NCI-H2227 treated with DMSO at 0.1 percent for 48 hours (cell line): ENCODE measurements at places on chromosomes 11 and 22.

DNA sequence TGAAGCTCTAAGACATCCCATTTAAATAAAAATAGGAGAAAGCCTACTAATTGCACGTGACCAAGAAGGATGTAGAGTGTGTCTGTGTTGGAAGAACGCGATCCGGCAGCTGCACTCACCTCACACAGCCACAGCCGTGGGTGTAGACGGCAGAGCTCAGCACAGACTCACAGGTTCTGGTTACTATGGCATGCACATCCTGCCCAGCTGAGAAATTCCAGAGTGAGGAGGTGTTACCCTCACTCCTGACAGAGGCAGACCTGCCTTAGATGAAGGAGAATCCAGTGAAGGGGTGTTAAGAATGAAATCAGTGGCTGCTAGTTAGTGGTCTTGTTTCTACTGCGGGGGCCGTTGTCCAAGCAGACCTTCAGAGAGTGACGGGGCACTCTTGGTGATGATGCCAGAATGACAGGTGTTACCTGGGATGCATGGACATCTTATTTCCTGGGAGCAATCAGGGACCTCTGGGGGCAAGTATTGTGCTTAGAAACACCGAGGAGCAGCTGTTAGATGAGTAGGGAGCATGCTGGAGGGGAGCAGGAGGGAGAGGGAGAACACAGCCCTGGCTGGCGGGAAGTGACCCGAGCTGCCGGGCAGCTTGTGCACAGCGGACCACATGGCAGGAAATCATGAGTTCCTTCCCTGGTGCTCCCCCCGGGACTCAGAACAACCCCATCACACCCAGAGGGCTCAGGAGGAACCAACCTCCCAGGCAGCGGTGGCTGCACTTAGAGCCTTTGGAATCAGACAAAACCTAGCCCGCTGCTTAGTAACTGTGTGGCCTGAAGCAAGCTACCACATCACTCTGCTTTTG lies 12.3 kb downstream of the KCNJ5 start:
- DNase-seq: no peak

DNA sequence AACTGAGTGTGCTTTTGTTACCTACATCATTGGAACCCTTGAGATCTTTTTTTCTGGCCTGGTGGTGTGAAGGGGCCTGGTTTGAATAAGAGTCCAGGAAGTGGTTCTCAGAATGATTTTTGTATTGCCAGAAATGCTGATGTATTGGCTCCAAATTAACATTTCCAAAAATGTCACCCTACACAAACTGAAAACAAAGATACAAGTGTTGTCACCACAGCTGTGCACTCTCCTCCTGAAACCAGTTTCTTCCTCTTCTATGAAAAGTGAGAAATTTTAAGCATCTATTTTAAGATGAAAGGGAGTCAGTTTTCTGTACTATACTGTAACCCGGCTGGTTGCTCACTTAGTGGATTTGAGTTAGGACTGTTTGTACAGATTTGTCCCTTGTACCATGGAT lies 218.8 kb downstream of the PGR start:
- no peak for DNase-seq

- no peak for DNase-seq
These were observed 12.8 kb downstream of the NFAM1 start for GRCh38 chr22:42419243-42419881.

- DNase-seq: no peak
These were observed 207.1 kb upstream of the ARHGAP20 start for GRCh38 chr11:110919241-110919922.

DNA sequence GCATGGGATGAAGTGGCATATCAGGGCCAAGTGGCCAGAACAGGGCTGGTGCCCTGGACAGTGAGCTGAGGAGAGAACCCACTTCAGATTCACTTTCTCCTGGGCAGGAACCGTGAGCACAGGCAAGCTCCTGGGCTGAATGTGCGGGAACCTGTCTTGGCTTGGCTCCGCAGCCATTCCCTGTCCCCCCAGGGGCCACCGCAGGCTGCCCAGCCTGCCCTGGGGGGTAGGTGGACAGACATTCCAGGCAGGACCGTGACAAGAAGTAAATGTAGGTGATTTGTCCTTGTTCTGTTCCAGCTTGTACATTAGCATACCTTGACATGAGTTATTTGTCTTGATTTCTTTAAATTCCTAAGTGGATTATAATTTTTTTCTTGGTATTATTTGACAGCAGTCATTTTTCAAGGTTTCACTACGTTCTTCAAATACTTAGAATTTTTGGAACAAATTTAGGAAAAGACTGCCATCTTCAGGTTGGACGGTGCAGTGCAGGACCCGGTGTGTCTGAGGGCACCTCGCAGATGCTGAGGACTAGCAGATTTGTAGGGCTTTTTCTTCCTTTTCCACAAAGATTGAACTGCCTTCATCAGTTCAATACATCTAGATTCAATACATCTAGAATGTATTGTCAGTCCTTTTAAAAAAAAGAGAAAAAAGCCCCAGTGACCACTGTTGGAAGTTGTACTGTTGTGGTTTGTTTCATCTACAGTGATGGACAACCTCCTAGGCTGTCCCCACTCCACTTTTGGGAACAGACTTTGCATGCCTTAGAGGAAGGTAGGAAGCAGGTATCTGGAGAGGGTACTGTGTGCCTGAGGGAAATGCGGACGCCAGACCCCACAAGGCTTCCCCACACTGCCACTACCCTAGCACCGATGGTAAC lies 115.1 kb upstream of the RASSF10 start:
- peak; percentile 54 for DNase-seq

DNA sequence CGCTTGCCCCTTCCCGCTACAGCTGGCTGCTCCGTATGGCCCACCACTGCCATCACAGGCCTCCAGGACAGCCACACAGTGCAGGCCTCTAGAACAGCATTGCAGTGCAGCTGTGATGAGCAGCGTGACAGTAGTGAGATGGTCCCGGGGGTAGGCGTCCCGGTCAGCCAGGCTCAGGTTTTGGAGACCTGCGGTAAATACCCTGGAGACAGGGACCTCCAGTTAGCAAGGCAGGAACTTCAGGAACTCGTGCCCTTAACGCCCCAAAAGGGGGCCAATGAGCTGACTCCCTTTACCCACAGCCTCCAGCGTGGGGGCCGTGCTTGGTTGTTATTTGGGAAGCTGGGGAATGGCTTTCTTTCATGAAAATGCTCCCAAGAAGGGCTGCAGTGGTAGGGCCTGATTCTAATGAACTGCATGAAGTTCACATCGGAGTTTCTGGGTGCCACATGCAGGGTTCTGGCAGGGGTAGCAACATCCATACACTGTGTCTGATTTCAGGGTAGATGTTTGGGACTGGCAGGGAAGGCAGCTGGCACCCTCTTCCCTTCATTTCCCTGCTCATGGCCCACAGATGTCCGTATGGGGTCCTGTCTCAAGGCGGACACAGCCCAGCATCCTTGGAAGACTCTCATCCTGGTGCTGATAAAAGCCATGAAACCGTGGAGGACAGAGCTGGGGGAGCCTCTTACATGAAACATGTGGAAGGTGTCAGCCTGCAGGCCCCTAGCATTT lies 440.5 kb downstream of the TBC1D22A start:
- no peak for DNase-seq

GRCh38 chr11:792873-793272 lies 3.0 kb upstream of the CEND1 start:
- DNase-seq: no peak

DNA sequence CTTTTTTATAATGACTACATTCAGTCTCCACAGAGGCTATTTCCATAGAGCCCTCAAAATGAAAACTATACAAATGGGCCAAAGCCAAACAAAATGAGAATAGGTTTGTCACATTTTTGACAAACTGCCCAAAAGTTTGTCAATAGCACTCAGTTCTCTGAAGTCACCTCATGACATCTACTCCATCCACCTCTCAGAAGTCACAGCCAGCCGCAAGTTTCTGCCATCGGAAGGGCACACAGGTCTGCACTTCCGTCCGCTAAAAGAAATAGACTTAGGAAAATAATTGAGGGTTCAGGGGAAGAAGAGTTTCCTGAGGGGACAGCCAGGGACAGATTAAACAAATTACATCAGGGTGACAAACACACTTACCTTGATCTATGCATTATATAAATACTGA lies 55.4 kb upstream of the JAM3 start:
- no peak for DNase-seq

- DNase-seq: no peak
These were observed 729 bp upstream of the CHKB start for GRCh38 chr22:50583294-50583861.

- DNase-seq: no peak
These were observed 41.5 kb upstream of the MYEOV start for GRCh38 chr11:69252490-69252837.

GRCh38 chr11:19453651-19454257 lies 213.0 kb upstream of the E2F8 start:
- no peak for DNase-seq

DNA sequence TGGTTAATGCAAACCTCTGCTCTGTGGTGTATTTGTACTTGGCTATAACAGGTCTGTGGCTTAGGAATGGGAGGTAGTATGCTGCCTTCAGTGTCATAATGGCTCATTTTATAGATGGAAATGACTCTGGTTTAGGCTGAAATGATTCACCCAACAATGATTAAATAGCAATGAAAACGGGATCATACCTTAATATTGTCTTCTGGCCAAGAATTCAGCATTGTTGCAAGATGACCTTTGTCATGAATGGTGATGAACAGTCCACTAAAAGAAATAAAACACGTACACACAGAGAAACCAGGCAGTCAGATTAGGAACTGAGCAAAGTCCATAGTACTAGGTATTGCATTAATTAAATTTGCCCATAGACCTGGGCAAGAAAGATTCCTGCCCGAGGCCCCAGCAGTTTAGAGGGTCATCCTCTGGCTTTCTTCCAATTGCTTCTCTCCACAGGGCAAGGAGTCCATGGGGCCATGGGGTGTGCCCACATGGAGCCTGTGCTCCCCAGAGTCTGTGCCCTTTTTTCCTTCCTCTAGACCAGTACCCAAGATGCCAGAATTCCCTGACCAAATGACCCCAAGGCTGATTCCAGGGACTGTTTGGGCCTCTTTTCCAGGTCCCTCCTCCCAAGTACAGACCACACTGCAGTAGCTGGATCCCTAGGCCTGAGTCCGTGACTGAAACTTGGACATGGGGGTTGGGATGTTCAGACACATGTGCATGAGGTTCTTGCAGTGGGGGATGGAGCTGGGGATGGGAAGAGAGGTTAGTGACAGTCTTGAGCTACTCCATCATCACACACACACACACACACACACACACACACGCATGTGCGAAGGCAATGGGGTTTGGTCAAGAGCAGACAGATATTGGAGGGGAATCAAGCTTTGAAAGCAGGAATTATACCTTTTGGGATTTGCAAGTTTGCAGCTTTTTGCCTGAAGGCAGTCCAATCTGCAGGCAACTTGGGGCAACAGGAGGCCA lies 134.2 kb downstream of the CCDC81 start:
- no peak for DNase-seq

GRCh38 chr11:23280088-23280487 lies 419.8 kb upstream of the CCDC179 start:
- DNase-seq: no peak

DNA sequence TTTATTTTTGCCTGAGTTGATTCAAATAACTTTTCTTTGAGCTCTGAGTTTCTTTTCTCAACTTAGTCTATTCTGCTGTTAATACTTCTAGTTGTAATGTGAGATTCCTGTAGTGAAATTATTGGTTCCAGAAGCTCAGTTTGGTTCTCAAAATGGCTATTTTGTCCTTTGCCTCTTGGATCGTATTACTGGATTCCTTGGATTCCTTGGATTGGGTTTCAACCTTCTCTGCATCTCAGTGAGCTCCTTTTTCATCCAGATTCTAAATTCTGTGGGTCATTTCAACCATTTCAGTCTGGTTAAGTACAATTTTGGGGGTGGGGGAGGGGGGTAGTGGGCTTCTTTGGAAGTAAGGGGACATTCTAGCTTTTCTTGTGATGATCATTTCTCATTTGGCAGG lies 341.1 kb upstream of the CNTN5 start:
- no peak for DNase-seq

- no peak for DNase-seq
These were observed 11.5 kb downstream of the CLMP start for GRCh38 chr11:123183391-123184099.

DNA sequence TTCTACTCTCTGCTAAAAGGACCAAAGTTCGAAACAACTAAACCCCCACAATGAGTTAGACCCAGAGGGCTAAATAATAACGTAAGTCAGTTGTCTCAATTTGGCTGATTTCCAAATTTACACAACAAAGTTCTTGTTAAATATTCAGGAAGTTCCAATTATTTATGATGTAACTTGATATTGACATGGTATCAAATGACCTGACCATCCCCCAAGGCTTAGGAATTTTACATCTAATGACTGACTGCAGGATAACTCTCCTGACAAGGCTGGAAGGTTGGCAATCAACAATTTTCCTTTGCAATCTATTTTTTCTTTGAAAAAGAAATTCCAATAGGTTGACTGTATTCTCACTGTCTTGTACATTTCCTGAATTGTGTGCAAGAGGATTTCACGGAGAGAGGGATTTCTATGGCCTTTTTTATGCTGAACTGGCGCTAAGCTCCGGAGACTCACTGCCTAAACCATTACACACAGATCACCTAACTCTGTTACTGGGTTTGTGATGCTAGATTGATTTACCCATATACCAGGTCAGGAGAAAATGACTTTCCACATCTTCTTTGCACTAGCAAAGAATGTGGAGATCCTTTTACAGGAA lies 9.6 kb upstream of the CDON start:
- no peak for DNase-seq

- DNase-seq: peak; percentile 29
These were observed 537.1 kb downstream of the INSC start for GRCh38 chr11:15651816-15652215.

DNA sequence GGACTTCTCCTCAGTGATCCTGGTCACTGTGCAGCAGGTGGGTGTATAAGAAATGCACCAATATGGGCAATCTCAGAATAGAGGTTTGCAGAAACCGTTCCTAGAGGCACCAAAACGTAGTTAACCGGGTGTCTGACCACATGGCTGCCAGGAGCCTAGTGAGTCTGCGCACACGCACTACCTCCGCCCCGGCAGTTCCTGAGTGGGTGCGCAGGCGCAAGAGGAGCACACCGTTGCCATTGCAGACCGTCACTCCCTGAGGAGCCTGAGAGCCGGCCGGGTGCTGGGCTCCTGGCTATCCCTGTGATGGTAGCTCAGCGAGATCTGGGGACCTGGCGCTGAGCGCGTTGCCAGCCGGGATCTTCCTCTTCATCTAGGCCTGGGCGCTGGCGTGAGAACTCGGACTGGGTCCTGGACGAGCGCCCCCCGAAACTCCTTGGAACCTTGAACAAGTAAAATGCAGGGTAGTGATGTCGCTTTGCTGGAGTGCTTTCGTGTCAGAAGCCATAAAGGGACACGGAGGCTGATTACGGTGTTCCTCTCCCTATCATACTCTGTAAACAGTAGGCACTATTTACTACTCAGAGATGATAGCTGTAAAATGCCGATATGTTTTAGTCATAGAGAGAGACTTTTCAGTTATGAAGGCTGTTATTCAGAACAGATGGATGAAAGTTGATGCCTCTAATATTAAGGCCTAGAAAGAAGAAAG lies at the start of gene MS4A13:
TSS of gene MS4A13 (plus strand) at position 249 of the 712 bp plus-strand sequence. CDS start 2,692 bp downstream, outside the sequence.
- peak; percentile 12 for DNase-seq

- no peak for DNase-seq
These were observed 36.8 kb downstream of the YAP1 start for GRCh38 chr11:102147015-102147414.

- no peak for DNase-seq
These were observed 24.6 kb downstream of the RASD2 start for GRCh38 chr22:35564975-35565867.

GRCh38 chr11:70281156-70281609 lies 10.7 kb downstream of the PPFIA1 start:
- DNase-seq: no peak
